Activated CD8-positive, alpha-beta memory T cell treated with anti-CD3 and anti-CD28 coated beads for 48 hours (primary cell): ENCODE measurements at places on chromosomes 1 and 21.

DNA sequence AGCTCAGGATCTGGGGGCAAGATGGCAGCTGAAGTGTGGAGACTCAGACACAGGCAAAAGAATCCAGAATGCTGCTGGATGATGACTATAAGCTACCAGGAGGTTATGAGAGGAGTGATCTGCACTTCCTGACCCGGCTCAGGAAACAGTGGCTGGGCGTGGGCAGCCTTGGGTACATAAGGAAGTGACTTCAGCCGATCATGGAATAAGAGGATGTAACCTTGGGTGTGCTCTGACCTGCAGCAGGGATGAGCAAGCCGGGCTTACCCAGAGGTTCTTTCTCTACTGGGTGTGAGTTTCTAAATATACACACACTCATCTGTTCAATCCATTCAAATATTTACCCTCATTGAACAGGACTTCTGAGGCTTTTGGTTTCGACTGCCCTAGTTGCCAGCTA lies 62.7 kb downstream of the CD34 start:
- DNase-seq: no peak

DNA sequence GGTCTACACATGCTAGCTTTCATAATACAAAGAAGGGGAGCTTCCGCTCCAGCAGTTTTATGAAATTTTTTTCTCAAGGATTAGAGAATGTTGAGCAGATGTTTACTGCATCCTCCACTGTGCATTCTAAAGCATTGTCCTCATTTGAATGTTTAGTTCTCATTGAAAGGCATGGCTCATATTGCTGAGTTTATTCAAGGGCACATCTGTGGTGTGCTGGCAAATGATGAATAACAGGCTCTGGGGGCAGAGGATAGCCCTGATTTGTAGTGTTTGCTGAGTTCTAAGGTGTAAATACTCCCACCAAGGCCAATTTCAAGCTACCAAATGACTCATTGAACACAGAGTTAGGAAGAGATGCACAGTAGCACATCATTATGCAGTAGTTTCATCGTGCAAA lies 303.2 kb upstream of the FAM78B start:
- no peak for DNase-seq

DNA sequence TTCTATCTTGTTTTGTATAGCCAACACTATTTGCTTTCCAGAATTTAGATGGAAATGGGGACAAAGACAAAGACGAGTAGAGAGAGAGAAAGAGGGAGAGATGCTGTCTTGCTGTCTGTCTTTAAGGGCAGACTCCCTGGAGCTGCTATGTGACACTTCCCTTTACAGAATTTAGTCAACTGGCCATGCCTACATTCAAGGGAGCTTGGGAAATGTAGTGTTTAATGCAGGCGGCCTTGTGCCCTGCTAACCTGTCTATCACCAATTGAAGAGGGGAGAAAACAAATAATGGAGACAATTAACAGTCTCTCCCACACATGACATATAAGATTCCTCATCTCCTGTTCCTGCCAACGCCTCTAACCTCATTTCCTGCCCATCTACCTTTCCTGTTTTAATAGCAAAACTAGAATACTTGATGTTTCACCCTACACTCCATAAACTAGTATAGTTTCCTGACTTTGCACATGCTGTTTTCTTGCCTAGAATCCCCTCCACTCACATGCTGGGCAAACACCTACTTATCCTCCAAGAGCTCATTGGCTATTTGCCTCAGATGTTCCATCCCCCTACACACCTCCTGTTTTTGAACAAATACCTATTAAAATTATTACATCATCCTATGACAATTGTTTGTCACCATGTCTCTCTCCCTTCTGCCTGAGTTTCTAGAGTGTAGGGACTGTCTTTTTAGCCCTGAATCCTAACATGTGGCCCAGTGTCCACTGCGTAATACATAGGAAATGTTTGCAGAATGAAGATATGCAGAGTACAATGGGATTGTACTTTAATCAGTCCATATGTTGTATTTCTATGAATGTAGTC lies 117.2 kb downstream of the SLC25A24 start:
- no peak for DNase-seq

DNA sequence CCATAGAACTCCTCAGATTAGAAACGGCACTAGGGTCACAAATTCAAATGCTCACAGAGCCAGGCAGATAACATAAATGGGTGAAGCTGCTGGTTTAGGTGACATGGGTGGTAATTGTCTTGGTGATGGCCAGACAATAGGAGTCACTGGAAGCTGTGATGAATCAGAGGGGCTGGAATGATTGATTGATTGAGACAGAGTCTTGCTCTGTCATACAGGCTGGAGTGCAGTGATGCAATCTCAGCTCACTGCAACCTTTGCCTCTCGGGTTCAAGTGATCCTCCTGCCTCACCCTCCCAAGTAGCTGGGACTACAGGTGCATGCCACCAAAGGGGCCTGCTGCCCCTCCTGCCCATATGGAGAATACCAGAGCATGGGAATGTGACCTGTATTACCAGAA lies 63.0 kb downstream of the HIVEP3 start:
- DNase-seq: no peak

DNA sequence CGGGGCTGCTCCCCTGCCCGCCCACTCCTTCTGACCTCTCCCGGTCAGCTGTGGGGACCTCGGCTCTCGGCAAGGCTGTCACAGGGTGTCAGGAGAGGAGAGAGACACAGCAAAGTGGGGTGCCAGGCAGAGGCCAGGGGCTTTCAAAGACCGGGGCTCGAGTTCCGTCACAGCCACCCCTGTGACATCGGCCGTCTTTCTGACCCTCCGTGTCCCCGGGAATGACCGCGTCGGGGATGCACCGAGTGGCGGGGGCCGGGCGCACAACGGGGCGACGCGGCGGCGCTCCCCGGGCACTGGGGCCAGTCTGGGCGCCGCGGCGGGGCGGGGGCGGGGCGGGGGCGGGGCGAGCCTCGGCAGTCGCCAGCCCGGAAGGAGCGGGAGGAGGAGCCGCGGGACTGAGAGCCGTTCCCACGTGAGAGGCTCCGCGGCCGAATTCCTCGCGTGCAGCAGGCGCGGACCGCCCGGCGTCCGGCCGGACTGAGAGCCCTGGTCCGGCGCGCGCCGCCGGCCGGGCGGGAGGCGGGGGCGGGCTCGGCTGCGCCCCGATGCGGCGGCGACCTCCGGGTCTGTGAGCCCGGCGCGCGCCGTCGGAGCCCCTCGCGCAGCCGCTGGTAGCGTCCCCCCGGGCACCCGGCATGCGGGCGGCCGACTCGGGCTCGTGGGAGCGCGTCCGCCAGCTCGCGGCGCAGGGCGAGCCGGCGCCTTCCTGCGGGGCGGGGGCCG lies 229.7 kb upstream of the TMEM51 start:
- no peak for DNase-seq

- DNase-seq: no peak
Observed at GRCh38 chr1:63914706-63915105, 140.9 kb downstream of the ROR1 start.
